ENCODE measurements at places on chromosomes 5 and 9.

- H3K27ac ChIP-seq = peak overlapping the region; percentile 93
- no peak for DNase-seq
These were observed 842 bp upstream of the GTF3C5 start for GRCh38 chr9:133029994-133030316.

- no peak for DNase-seq
- no peaks in the 10 kb centered on the region for H3K36me3 ChIP-seq
- H3K4me1 ChIP-seq = no peaks in the 10 kb centered on the region
- H3K27me3 ChIP-seq = no peaks in the 10 kb centered on the region
These were observed 46.8 kb upstream of the RNF20 start for GRCh38 chr9:101486693-101487442.

DNA sequence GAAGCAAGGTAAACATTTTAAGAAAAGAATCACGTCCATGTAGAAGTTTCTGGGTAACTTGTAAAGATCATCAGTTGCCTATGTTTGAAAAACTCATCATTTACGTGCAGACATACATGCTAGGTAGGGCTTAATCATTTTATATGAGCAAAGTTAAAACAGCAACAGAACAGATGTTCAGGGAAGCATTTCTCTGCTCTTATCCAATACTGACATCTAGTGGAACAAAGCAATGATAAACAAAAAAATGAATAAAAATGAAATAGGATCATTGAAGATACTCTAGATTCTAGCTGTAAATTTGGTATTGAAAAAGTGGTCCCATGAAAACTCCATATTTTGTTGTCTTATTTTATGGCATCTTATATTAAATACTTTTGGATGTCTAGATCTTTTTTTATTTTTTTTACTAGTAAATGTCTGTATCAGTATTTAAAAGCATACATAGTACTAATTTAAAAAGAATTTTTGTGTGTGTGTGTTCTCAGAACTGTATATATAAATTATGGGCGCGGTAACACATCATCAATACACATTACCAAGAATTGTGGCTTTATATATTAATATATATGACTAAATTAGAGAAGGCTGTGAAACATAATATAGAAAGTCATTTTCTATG lies 1050.2 kb downstream of the CDH12 start:
- no peak overlapping the region for H3K27ac ChIP-seq
- no peaks in the 10 kb centered on the region for H3K27me3 ChIP-seq
- DNase-seq = no peak
- no peaks in the 10 kb centered on the region for H3K36me3 ChIP-seq
- no peaks in the 10 kb centered on the region for H3K4me1 ChIP-seq

DNA sequence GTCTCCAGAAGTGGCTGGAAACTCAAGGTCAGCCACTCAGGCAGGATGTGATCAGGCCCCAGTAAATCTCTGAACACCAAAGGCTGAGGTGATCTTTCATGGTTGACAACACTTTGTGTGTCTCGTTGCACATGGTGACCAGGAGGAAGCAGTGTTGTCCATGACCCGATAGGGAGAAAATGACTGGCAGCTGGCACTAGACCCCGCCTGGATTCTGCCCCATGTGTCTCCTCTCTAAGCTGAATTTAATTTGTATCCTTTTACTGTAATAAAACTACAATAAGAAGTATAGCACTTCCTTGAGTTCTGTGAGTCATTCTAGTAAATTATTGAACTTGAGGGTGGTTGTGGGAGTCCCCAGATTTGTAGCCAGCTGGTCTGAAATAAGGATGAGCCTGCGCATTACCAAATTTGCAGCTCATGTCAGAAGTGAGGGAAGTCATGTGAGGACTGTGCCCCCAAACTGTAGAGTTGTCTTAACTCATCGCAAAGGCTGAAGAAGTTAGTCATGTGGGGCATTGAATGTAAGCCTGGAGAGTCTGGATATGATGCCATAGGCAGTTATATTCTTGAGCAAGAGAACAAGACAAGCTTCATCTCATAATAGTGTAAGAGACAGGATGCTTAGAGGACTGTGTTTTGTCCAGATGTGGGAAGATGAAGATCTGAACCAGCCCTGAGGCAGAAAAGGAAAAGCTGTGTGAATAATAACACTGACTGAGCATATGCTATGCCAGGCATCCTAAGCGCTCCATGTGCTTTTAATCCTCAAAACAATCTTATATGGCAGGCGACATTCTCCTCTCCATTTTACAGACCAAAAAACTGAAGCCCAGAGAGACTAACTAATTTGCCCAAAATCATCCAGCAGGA lies 55.9 kb downstream of the TMEM215 start:
- H3K27me3 ChIP-seq = no peaks in the 10 kb centered on the region
- no peaks in the 10 kb centered on the region for H3K4me1 ChIP-seq
- no peak overlapping the region for H3K27ac ChIP-seq
- DNase-seq = no peak
- H3K36me3 ChIP-seq = no peaks in the 10 kb centered on the region

DNA sequence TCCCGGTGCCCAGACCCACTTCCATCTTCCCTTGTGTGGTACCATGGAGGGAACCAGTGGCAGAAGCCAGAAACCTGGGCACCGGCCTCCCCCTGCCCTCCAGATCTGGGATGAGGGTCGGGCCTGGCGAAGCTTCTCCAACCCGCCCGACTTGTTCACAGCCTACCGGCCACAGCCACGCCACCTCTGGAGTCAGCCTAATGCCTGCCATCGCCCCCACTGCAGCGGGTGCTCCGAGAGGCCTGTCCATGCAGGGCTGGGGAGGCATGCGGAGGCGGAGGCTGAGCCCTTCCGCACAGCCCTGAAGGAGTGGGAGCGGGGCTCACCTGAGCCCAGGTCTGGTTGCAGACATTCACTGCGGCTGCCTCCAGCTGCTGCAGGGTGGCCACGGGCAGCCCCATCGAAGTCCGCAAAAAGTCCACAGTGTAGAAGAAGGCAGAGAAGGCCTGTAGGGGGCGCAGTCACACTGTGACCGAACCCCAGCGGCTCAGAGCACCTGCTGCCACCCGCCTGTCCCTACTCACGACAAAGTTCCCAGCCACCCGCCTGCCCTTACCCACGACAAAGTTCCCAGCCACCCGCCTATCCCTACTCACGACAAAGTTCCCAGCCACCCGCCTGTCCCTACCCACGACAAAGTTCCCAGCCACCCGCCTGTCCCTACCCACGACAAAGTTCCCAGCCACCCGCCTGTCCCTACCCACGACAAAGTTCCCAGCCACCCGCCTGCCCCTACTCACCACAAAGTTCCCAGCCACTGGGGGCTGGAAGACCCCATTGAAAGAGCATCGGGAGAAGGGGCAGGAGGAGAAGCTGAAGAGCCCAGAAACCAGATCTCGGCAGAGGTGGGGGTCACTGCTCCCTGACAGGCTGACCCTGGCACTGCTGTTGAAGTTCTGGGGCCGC lies 3.8 kb upstream of the NPDC1 start:
- H3K4me1 ChIP-seq = peaks cover 11% of the 10 kb centered on the region
- DNase-seq = no peak
- no peaks in the 10 kb centered on the region for H3K36me3 ChIP-seq
- no peak overlapping the region for H3K27ac ChIP-seq
